ENCODE measurements at places on chromosomes 2 and 18.

GRCh38 chr2:6749962-6750361 lies 115.7 kb downstream of the CMPK2 start:
- peak; percentile 45 for DNase-seq

DNA sequence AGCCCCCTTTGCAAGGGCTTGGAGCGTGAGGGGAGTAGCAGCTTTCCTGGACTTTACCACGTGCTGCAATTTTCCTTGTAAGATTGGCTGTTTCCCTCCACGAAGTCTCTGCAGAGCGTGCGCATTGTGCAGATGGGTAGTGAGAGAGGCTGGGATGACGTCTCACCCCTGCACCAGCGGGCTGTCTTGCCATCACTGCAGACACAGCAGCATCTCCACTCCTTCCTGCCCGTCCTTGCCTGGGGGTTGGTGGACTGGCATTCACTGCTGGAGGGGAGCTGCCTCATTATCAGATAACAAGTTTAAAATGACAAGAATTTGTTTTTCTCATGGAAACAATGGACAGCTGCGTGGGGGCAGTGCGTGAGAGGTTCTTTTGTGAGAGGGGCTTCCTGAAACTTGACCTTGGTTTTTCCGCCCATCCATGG lies 45.3 kb upstream of the HS6ST1 start:
- DNase-seq, result no peak

- DNase-seq, result no peak
Measured at GRCh38 chr2:26453421-26454329, 24.2 kb downstream of the OTOF start.

DNA sequence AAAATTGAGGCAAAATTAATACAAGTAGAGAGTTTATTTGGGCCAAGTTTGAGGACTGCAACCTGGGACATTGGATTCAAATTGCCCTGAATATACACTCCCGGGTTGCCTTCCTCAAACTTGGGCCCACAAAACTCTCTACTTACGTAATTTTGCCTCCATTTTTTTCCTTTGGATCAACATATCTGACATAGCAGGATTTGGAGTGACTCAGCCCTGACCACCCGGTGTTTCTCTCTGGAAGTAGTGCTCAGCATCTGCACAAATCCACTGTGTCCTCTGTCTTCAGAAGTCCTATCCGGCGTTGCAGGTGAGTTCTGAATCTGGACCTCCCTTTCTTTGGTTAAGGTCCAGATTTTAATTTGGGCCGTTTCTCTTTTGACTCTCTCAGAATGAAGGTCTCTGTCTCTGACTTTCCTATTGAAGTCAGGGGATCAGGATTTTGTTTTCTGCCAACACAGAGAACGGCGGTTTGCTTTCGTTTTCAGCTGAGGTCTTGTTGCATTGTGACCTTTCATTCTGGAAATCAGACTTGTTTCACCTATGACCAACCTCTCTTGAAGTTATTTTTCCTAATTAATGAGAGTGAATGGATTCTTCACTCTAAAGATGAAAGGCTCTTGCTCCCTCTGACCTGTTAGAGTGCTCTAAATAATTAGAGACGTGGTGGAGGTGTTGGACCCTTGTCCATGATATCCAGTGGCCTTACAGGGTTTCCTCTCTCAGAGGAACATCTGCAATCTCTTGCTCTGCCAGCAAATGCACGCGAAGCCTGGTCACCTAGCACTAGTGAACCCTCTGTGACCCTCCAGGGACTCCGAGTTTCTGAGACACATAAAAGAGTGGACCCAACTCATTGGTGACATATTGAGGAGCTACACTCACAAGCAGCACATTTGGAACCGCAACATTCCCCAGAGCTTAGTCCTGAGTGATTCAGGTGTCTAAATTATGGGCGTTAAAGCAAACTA lies 13.6 kb downstream of the TCF23 start:
- DNase-seq, result no peak

DNA sequence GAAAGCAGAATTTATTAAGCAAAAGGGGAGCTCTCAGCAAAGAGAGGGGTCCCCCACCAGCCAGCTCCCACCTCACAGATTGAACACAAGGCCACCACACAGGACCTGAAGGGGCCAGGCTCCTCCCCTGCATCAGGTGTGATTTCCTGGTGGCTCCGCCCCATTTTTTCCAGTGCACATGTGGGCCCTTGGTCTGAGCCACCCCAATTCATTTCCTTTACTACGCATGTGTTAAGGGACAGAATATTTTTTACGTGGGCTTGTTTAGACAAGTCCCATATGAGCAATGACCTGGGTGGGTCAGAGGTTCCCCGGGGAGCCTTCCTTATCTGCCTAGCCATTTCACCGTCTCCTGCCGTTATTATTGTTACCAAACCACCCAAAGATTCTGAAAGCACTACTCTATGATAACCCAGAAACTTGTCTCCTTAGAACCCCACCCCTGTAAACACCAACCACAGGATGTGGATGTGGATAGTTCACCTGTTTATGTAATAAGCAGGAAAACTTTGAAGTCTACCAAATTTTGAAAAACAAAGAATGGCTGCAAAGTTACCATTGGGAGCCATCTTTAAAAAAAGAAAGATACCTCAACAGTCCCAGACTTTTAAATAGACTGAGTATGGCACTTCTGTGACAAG lies 191.7 kb downstream of the CD226 start:
- no peak for DNase-seq

- DNase-seq, result no peak
Measured at GRCh38 chr18:79756826-79757225, 40.9 kb upstream of the KCNG2 start.

GRCh38 chr2:15293262-15293937 lies 267.7 kb downstream of the NBAS start:
- no peak for DNase-seq

GRCh38 chr2:149692961-149693396 lies 105.4 kb upstream of the MMADHC start:
- peak; percentile 46 for DNase-seq

DNA sequence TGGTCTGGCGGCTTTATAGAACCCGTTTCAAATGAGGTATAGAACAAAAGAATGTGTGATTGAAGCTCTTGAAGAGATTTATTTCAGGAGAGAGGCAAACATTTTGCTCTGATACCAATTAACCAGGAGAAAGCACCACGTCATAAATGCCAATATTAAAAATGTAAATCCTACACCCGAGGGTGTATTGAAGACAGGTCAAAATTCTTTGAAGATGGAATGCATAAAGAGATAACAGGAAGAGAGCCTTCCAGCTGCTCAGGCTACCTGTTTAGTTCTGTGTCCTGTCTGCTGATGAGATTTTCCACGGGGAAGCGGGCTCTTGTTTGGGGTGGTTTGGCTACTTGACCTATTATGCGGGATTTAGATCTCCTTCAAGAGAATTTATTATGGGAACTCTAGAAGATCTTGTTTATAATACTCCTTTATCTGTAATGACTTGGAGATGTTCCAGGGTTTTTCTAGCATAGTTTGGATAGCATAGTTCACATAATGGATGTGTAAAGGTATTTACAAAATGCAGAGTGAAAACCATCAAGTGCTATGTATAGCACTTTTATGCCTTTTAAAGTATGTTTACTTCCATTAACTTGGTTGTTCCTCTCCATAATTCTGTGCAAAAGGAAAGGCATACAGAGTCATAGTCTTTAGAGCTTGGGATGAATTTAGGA lies 204.5 kb upstream of the SPRED2 start:
- no peak for DNase-seq

DNA sequence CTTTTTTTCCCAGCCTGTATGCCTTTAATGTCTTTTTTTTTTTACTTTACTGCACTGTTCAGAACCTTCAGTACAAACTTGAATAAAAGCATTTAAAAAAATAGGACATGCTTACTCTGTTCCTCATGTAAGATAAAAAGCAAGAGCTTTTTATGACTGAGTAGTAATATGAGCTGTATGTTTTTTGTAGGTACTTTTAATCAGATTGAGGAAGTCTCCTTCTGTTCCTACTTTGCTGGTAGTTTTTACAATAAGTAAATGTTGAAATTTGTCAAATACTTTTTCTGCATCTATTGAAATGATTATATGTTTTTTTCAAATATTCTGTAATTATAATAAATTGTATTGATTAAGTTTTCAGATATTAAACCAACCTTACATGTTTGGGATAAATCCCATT lies 189.8 kb downstream of the FAM210A start:
- no peak for DNase-seq

DNA sequence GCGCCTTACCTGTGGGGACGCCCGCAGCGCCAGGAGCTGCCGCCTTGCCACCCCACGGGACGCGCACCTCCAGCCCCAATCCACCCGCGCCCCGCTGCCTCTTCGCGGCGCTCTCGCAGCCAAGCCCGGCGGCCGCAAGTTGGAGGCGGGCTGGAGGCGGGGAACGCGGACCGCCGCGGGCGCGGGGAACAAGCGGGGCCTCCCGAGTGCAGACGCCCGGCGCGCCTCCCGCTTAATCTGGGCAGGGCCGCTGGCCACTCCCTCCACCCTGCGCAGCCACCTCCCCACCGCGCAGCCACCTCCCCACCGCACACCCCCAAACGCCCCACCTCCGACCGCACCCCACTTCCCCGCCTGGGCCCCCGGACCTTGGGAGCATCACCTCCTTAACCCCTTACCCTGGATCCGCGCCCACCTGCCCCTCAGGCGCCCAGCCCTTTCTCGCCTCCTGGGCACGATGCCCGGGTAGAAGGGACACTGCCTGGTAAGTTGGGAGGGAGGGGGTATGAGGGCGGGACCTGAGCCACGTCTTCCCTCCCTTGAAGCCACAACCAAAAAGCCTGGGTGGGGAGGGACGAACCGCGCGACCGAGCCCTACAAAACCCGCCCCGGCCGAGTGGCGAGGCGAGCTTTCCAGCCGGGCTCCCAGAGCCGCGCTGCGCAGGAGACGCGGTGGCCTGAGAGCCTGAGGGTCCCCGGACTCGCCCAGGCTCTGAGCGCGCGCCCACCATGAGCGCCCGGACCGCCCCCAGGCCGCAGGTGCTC lies at the start of the genes COL4A3 and COL4A4:
COL4A3 (plus strand) TSS at position 627 of the 765 bp plus-strand sequence; CDS start at position 730, 103 bp downstream.
COL4A4 (minus strand) TSS at position 208 of the 765 bp plus-strand sequence. CDS start 16,722 bp downstream, outside the sequence.
- peak; percentile 50 for DNase-seq

- DNase-seq, result no peak
Measured at GRCh38 chr2:39733070-39733674, 45.9 kb downstream of the THUMPD2 start.

DNA sequence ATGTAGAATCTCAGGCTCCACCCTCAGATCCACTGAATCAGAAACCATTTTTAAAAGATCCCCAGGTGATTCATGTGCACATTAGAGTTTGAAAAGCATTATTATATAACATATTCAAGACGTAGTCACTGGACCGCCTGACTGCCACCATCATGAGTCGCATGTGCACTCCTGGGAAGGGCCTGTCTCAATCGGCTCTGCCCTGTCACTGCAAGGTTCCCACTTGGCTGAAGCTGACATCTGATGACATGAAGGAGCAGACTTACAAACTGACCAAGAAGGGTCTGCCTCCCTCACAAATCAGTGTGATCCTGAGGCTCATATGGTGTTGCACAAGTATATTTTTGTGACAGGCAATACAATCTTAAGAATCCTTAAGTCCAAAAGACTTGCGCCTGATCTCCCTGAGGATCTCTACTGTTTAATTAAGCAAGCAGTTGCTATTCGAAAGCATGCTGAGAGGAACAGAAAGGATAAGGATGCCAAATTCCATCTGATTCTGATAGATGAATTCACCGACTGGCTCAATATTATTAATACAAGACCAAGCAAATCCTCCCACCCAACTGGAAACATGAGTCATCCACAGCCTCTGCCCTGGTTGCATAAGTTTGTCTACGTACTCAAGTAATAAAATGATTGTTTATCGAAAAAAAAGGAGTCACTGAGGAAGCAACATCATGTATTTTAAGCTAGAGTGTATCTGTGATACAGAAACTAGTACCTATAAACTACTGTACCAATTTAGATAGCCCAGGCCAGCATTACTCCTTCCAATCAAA lies 26.2 kb downstream of the ATAD2B start:
- DNase-seq, result peak; percentile 65

GRCh38 chr2:182593394-182593975 lies 122.6 kb upstream of the DNAJC10 start:
- DNase-seq, result peak; percentile 62

DNA sequence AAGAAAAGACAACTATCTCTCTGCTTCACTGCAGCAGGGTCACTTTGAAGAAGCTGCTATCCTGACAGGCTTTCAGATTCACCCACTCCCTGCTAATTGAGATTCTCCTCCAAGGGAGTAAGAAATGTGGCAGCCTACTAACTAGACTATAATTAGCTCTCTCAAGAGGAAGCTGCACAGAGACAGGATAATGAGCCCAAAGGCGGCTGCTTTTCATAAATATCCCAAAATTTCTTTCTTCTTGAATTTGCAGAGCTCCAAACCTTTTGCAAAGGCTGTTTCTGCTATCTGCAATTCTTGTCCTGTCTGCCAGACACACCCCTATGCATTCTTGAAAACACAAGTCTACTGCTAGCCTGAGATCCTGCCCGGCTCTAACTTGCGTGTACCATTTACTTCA lies 54.0 kb upstream of the RNU4ATAC start:
- no peak for DNase-seq

DNA sequence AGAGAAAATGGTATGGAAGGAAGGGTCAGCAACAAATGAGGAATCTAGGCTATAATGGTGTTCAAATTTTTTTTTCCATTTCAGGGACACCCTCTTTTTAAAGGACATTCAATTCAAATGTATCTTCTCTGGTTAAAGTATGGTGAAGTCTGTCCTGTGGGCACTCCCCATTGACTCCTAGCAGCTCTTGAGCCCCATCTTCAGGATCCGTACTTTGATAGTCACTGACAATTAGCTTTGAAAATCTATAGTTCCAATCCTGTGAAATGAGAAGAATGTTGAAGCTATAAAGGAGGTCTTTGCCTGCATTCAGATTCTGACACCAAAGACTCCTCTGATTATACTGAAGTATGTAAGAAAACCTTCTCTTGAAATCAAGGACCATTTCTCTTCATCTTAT lies 43.3 kb downstream of the KCNH7 start:
- no peak for DNase-seq

DNA sequence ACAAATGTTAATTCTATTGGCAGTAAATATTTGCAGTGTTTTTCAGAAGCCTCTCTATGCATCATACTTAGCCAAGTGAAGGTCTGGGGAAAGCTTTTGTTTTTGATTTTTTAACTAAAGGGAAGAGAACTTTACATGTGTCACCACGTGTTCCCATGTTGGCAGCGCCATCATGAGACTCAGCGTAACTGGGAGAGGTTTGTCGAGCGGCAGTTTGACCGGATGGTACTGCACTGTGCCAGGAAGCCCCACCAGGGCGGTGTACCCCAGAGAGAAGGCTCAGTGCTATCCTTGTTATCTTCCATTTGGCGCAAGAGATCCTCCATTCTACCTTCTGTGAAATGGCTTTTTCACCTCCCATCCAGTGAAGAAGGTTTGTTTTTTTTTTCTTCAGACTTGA lies 38.5 kb downstream of the KIF5C start:
- no peak for DNase-seq

GRCh38 chr2:24147364-24147763 lies 24.1 kb downstream of the FAM228B start:
- DNase-seq, result no peak

GRCh38 chr18:33210575-33211189 lies 229.8 kb downstream of the CCDC178 start:
- peak; percentile 57 for DNase-seq

- no peak for DNase-seq
Measured at GRCh38 chr2:62158444-62159121, 37.3 kb upstream of the B3GNT2 start.

All from astrocyte of the hippocampus (primary cell).